ENCODE measurements at places on chromosomes 6 and 20.

DNA sequence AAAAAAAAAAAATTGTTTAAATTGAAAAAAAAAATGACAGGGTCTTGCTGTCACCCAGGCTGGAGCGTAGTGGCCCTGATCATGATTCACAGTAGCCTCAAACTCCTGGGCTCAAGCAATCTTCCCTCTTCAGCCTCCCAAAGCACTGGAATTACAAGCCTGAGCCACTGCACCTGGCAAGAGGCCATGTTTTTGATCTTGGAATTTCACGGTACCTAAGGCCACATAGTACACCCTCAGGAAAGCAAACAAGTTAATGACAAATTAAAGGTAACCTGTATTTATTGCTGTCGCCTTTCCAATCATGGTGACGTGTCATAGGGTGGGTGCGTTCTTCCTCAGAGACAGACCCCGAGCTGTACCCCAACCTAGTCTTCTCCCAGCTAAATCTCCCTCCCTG lies 79.2 kb downstream of the LINC00237 start:
- DNase-seq, result no peak

DNA sequence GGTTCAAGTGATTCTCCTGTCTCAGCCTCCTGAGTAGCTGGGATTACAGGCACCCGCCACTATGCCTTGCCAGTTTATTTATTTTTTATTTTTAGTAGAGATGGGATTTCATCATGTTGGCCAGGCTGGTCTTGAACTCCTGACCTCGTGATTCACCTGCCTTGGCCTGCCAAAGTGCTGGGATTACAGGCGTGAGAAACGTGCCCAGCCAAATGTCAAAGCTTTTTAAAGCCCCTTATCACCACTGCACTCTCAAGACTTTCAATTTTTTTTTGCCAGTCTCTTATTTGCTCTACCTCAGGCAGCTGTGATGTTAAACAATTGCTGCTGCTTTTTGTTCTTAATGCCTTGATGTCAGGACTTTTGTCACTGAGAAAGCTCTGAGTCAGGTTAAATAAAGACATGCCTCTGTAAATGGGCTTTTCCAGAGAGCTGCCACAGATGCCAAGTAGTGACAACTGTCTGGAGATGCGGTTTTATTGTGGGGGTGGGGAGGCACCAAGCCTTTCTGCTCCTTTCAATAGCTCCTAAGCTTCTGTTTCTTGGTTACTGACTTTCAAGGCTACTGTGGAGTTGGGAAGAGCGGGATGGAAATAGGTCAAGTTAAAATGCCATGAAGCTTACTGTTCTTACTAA lies 29.2 kb downstream of the RSPH3 start:
- DNase-seq, result no peak

- no peak for DNase-seq
These were observed 6.1 kb upstream of the PRSS16 start for GRCh38 chr6:27241443-27241842.

DNA sequence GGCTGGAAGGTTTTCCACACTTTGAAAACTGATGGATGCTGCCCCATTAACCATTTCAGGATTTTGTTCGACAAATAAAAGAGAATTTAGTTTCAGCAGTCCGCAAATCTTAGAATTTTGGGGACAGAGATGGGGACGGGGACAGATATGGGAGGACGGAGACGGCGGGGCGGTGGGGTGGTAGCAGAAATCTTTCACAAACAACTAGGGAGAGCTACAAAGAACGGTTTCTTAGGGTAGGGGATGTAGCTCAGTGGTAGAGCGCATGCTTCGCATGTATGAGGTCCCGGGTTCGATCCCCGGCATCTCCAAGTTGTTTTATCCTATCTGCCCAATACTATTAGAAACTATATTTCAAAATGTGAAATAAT lies 15.1 kb downstream of the HMGN4 start:
- peak; percentile 70 for DNase-seq

DNA sequence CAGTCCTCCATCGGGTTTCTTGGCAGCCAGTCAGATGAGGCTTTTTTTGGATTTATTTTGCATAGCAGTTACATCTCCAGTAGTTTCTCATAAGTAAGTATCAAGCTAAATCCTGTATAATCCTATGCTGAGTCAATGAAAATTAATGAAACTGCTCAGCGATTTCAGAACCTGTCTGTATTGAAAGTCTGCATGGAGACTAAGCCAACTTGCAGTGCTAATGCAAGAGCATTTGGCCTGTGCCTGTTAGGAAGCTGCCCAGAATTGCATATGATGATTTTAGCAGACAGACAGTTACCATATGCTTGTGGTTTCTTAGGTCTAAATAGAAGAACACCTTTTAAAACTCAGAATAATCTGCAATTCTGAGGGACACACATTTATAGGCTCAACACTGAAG lies 25.2 kb upstream of the LRRN4 start:
- no peak for DNase-seq

GRCh38 chr20:1845163-1845523 lies 50.1 kb upstream of the SIRPA start:
- DNase-seq, result no peak

GRCh38 chr6:38151580-38152500 lies 332.3 kb downstream of the ZFAND3 start:
- DNase-seq, result no peak

- no peak for DNase-seq
These were observed 196.1 kb upstream of the RUNX2 start for GRCh38 chr6:45132059-45132458.

GRCh38 chr6:82066991-82067411 lies 180.5 kb downstream of the IBTK start:
- no peak for DNase-seq

DNA sequence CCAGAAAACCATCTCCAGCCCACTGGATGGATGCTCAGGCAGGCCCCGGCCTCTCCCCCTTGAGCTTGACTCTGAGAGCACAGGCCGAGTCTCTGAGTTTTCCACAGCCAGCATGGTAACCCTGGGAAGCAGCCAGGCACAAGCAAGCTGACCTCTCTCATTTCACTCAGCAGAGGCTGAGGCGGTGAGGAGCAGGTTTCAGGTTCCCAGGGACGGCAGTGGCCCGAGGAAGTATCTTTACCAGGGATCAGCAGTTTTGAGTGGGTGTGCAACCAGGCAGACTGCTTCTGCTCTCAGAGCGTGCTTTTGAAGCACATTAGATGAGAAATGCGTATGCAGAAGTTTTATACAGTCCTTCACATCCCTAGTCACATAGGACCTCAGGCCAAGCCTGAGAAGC lies 12.6 kb downstream of the HCK start:
- no peak for DNase-seq

DNA sequence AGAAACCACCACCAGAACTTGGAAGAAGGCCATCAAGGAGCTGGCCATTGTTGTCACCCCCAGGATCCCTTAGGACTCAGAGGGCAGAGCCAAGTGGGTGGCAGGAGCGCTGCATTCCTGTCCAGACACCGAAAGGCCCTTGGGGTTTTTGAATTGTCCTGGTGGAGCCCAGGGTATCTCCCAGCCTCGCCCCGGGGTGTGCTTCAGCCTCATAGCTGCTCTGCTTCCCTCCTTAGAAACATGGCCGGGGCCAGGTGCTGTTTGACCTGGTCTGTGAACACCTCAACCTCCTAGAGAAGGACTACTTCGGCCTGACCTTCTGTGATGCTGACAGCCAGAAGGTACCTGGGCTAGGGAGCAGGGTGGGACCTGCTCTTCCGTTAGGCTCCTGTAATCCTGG lies 23.2 kb downstream of the EPB41L1 start:
- no peak for DNase-seq

GRCh38 chr6:89966228-89966544 lies 71.9 kb downstream of the GJA10 start:
- no peak for DNase-seq

GRCh38 chr20:63519668-63520503 lies 679 bp upstream of the PPDPF start:
- DNase-seq, result peak; percentile 73

DNA sequence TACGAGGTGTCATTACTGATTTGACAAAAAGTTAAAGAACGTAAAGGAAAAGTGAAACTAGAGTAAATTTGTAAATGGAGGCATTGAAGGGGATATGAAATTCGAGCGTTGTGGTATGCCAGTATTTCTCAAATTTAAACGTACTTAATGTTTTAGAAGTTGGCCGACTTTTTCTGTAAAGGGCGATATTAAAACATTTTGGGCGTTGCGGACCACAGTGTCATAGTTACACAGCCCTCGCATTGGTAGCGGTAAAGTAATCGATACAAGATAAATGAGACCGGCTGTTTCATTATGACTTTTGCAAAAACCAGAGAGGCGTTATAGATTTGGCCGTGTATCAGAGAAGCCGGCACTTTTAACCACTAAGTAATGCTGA lies 39.6 kb downstream of the OR2B2 start:
- no peak for DNase-seq

DNA sequence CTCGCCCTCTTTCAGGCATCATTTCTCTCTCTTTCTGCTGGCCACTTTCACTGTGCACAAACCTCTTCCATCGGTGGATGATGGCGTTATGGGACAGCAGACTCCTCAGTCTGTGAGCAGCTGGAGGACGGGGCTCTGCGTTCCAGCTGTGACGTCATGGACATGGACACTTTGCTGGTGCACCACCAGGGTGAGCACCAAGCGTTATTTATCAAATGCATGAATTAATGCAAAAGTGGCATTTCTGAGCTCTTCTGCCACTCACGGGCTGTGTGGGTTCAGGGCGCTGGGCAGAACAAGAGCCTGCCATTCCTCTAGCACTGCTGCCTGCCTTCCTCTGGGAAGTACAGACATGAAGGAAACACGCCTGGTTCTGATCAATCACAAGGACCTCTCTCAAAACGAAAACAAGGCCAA lies 82.9 kb upstream of the MPC1 start:
- DNase-seq, result no peak

- no peak for DNase-seq
These were observed 44.8 kb upstream of the CTNNBL1 start for GRCh38 chr20:37649017-37649416.

GRCh38 chr20:47612670-47613069 lies 111.0 kb downstream of the NCOA3 start:
- no peak for DNase-seq

- no peak for DNase-seq
These were observed 4.0 kb downstream of the DYNLT1 start for GRCh38 chr6:158640519-158640918.

DNA sequence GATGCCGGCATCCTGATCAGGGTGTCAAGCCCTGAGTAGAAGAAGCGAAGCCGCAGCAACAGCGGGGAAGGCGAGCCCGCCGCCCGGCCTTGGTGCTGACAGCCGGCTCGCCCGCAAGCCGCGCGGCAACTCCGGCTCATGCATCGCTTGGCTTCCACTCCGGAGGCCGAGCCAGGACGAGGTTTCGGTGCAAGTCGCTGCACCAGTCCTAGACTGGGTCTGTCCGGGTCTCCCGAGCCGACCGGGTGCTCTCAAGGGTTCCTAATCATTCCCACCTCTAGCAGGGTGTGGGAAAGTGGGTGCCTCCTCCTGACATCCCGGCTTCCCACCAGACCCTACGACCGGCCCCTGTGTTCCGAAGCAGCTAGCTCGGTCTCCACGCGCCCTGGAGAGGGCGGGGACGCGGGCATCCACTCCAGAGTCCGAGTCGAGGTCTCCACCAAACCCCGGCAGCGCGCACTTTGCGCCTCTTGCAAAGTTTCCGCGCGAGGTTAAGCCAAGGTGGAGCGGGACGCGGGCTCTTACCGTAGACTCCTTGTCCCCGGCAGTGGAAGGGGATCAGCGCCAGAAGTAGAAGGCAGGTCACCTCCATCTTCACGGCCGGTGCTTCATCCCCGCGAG lies 1.4 kb downstream of the MDGA1 start:
- peak; percentile 16 for DNase-seq

GRCh38 chr20:17614812-17615644 lies 45.2 kb downstream of the DSTN start:
- DNase-seq, result no peak

DNA sequence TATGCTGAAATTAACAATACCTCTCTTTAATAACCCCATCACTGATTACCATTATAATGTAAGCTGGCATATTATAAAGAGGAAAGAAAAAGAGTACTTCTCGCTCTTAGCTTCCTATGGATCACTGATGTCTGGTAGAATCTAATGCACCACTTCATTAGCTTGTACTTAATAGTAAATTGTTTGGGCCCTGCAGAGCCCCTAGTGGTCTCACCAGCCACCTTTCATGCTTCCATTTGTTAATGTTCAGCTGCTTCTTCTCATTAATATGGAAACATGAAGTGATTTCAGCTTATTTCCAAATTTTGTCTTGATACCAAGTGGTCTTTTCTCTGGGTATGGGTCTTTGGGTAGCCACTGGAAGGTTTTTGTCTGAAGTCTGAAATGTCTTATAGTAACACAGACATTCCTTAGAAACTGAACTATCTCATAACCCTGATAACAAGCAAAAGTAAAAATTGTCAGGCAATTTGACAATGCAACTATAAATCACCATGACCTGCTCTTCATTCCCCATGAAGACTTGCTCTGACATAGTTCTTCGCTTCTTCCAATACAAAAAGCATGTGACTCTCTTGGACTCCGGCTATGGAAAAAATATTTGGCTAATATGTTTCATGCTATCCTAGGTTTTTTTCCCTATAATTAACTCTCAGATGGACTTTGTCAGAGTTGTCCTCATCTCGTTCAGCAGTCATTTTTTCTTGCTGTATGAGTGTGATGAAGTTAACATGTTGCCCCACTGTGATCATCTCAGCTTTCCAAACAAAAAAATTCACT lies 395.8 kb upstream of the MARCKS start:
- DNase-seq, result no peak

DNA sequence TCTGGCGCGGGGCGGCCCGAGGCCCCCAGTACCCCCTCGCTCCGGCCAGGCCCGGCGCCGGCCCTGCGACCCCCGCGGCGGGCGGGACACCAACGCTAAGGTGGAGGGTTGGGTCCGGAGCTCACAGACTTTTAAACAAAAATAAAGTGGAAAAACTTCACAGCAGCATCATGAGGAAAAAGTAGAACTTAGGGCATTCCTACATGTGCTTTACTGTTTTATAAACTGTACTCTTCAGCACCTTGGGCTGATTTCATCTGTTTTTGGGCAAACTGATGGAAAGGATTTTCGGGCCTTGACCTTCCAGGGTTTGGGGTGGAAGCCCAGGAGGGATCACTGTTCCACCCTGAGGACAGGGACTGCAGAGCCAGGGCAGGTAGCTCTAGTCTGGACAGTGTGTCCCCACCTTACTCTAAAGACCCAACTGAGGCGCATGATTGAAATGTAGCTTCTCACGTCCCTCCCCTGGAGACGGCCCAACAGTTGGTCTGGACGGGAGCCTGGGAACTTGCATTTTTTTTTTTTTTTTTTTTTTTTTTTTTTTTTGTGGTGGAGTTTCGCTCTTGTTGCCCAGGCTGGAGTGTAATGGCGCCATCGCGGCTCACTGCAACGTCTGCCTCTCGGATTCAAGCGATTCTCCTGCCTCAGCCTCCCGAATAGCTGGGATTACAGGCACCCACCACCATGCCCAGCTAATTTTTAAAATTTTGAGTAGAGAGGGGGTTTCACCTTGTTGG lies 740 bp downstream of the NELFCD start:
- no peak for DNase-seq

DNA sequence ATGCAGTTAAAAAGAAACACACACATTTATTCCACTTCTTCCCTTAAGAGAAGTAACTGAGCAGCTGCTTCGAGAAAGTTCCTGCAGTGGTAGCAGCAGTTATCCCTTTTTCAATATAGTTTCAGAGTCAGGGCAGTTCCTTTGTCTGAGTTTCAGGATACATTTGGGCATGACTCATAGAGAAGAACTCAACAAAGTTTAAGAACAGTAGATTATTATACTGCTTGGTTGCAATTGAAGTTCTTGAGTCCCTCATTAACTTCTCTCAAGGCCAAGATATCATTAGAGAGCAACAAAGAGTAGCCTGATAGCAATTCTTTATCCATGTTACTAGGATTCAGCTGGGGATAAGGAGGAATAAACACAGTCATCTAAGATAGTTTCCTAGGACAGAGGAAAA lies 54.4 kb downstream of the TPD52L1 start:
- DNase-seq, result no peak

All from activated gamma-delta T cell treated with Interleukin-2 at 50 U/mL for 16 hours (primary cell).